Stomach (tissue), 19 donors: ENCODE measurements at places on chromosomes 11 and 22. TPM values are rescaled to one million over a fixed set of nuclear protein-coding genes. Genes with fewer than 3 reads are reported as not detected.

Gene TMEM191C
- 3.6 TPM for total RNA-seq

Gene CDC42EP1
- 28.6 TPM for total RNA-seq

Gene CCDC73
- 0.37 TPM for total RNA-seq

Gene OR2AT4
- total RNA-seq, result not detected

Gene AGBL2
- total RNA-seq, result 0.92 TPM

Gene PRR5L
- total RNA-seq, result 274 TPM

Gene TREH
- total RNA-seq, result 0.45 TPM

Gene RAB3IL1
- not detected for total RNA-seq

DNA sequence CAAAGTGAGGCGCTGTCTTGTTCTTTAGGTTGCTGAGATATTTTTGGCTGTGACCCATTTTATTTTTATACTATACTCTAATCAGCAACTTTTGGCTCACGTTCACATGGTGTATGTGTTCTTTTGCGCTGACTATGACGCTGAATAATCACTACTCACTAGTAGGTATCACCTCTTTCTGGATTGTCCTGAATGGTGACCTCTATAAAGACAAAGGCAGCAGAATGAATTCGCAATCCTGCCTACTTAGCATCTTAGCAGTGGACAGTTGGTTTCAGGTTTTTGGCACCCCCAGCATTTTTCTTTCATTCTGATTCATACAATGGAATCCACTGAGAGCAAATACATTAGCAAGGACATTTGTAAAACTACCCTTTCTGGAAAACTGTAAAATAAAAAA is 351.3 kb downstream of the JRKL start:
- no peaks in the 10 kb centered on the region for H3K36me3 ChIP-seq
- H3K4me3 ChIP-seq, result no peak overlapping the region
- H3K27me3 ChIP-seq, result no peaks in the 10 kb centered on the region
- H3K27ac ChIP-seq, result no peak overlapping the region
- H3K4me1 ChIP-seq, result no peaks in the 10 kb centered on the region

- no peaks in the 10 kb centered on the region for H3K27me3 ChIP-seq
- no peak for DNase-seq
- no peak overlapping the region for H3K4me3 ChIP-seq
- H3K27ac ChIP-seq, result no peak overlapping the region
These were observed 22.6 kb downstream of the CABIN1 start for GRCh38 chr22:24033731-24034130.

GRCh38 chr11:134126217-134126822 is 57.4 kb downstream of the JAM3 start:
- no peak overlapping the region for H3K4me3 ChIP-seq
- DNase-seq, result peak; percentile 35
- peaks cover 14% of the 10 kb centered on the region for H3K4me1 ChIP-seq
- peaks cover 12% of the 10 kb centered on the region for H3K27me3 ChIP-seq
- H3K36me3 ChIP-seq, result no peaks in the 10 kb centered on the region

DNA sequence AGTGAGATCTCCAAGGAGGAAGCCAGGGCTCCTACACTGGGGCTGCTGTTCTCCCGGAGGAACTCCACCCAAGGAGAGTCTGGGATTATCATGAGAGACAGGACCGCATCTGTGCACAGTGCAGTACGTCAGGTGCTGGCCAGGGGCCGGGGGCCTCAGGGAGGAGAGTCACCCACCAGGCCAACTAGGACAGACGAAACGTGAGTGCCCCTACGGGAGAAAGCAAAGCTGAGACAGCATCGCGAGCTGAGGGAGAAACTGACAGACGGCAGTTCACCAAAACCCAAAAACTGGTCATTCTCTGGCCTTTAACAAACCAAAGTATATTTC is 273.4 kb downstream of the BRD1 start:
- no peaks in the 10 kb centered on the region for H3K36me3 ChIP-seq
- no peaks in the 10 kb centered on the region for H3K27me3 ChIP-seq
- no peak overlapping the region for H3K4me3 ChIP-seq
- no peak overlapping the region for H3K27ac ChIP-seq

DNA sequence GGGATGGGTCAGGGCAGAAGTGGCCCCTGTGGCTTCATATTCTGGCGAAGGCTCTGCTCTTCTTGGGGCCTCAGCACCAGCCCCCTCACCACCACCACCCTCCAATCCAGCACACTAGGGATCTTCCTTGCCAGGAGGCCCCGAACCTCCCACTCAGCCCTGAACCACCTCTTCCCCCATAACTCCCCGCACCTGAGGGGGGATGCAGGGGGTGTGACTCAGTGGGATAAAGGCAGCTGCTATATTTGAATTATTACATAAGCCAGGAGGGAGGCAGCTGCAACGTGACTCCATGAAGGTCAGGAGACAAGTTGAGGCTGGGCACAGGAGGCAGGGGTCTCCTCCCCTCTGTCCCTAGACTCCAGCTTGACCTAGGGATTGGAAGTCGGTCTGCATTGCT is 5.6 kb upstream of the PDE2A start:
- H3K4me1 ChIP-seq, result peaks cover 3% of the 10 kb centered on the region
- no peaks in the 10 kb centered on the region for H3K36me3 ChIP-seq
- no peak for DNase-seq
- H3K4me3 ChIP-seq, result no peak overlapping the region

- peaks cover 39% of the 10 kb centered on the region for H3K36me3 ChIP-seq
- no peak for DNase-seq
- H3K27me3 ChIP-seq, result no peaks in the 10 kb centered on the region
- H3K27ac ChIP-seq, result no peak overlapping the region
- H3K4me3 ChIP-seq, result no peak overlapping the region
- H3K4me1 ChIP-seq, result no peaks in the 10 kb centered on the region
These were observed 143.6 kb downstream of the WNT11 start for GRCh38 chr11:76062733-76063132.

DNA sequence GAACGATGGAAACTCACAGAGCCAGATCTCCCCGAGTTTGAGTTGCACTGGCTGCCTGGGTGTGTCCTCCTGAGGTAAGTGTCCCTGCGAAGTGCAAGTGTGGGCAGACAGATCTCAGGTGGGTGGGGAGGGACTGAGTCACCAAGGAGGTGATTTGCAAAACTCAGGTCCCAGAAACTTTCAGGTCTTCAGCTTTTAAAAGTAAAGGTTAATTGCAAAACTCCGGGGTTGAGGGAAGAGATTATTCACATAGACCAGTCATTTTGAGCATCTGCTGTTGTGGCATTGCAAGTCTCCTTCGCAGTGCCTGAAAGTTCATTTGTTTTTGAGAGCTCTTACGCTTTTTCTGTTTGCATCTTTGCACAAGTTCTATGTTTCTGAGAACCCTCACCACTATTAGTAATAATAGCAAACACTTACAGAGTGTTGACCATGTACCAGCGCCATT is 7.1 kb downstream of the CD44 start:
- no peaks in the 10 kb centered on the region for H3K36me3 ChIP-seq
- no peaks in the 10 kb centered on the region for H3K27me3 ChIP-seq
- peak overlapping the region; percentile 0 for H3K4me3 ChIP-seq

- peak; percentile 64 for DNase-seq
- H3K27ac ChIP-seq, result peak overlapping the region; percentile 46
- H3K4me1 ChIP-seq, result peaks cover 7% of the 10 kb centered on the region
- no peaks in the 10 kb centered on the region for H3K36me3 ChIP-seq
- H3K27me3 ChIP-seq, result no peaks in the 10 kb centered on the region
- no peak overlapping the region for H3K4me3 ChIP-seq
These were observed 65.8 kb downstream of the APIP start for GRCh38 chr11:34850334-34850733.

- H3K27me3 ChIP-seq, result no peaks in the 10 kb centered on the region
- DNase-seq, result no peak
- H3K27ac ChIP-seq, result no peak overlapping the region
- H3K36me3 ChIP-seq, result peaks cover 93% of the 10 kb centered on the region
- H3K4me3 ChIP-seq, result no peak overlapping the region
These were observed 7.9 kb upstream of the TPP1 start for GRCh38 chr11:6626971-6627761.

DNA sequence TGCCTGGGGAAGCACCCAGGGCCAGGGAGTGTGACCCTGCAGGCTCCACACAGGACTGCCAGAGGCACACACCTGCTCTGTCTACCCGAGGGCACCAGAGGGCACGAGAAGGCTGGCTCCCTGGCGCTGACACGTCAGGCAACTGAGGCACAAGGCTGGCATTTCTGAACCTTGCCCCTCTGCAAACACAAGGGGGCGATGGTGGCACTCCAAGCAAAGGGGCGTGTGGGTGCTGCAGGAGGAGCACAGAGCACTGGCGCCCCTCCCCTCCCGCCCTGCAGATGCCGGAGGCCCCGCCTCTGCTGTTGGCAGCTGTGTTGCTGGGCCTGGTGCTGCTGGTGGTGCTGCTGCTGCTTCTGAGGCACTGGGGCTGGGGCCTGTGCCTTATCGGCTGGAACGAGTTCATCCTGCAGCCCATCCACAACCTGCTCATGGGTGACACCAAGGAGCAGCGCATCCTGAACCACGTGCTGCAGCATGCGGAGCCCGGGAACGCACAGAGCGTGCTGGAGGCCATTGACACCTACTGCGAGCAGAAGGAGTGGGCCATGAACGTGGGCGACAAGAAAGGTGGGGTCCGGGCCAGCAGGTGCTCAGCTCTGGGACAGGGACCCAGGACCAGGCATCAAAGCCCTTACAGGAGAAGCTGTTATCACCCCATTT is 20.8 kb upstream of the TXNRD2 start:
- peak overlapping the region; percentile 88 for H3K27ac ChIP-seq
- peaks cover 77% of the 10 kb centered on the region for H3K4me1 ChIP-seq
- no peaks in the 10 kb centered on the region for H3K27me3 ChIP-seq

- H3K36me3 ChIP-seq, result no peaks in the 10 kb centered on the region
- no peak for DNase-seq
- H3K27ac ChIP-seq, result no peak overlapping the region
- H3K27me3 ChIP-seq, result no peaks in the 10 kb centered on the region
- peaks cover 26% of the 10 kb centered on the region for H3K4me1 ChIP-seq
- H3K4me3 ChIP-seq, result no peak overlapping the region
These were observed 90.6 kb downstream of the CCDC83 start for GRCh38 chr11:85945788-85946187.

DNA sequence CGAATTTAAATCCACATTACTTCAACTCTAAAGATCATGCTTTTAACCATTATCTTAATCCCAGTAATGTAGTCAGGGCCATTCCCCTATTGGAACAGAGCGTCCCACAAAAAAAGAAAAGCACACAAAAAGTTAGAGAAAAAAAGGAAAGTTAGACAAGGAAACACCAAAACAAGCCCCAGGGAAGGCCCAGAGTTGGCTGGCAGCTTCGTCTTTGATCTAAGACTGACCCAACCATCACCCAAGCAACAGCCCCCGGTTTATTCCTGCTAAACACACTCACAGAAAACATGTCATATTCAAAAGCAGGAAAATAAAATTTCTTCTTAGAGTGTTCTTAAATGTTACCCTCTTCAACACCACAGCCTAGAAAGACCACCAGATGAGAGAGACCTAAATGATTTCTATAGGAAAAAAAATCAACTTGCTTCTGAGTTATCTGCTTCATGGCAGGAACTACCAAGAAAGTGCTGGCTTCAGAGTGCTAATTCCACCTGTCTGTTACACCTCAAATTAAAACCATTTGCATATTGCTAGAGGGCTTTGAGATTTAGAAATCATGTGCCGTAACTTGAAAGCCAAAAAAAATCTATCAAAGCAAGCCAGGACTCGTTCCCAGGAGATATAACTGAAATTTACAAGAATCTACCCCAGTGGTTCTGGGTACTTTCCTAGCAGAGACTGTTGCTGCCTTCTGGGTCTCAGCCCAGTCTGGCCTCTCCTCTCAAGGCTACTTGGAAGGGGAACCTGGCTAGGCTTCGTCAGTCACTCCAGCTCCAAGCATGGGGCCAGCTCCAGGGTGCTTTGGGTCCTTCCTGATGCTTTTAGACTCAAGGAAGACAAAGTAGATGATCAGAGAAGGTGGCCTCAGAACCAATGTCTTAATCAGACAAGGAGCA is 31.2 kb downstream of the POU2AF3 start:
- no peaks in the 10 kb centered on the region for H3K27me3 ChIP-seq
- peak overlapping the region; percentile 74 for H3K27ac ChIP-seq
- no peak for DNase-seq
- H3K36me3 ChIP-seq, result no peaks in the 10 kb centered on the region

DNA sequence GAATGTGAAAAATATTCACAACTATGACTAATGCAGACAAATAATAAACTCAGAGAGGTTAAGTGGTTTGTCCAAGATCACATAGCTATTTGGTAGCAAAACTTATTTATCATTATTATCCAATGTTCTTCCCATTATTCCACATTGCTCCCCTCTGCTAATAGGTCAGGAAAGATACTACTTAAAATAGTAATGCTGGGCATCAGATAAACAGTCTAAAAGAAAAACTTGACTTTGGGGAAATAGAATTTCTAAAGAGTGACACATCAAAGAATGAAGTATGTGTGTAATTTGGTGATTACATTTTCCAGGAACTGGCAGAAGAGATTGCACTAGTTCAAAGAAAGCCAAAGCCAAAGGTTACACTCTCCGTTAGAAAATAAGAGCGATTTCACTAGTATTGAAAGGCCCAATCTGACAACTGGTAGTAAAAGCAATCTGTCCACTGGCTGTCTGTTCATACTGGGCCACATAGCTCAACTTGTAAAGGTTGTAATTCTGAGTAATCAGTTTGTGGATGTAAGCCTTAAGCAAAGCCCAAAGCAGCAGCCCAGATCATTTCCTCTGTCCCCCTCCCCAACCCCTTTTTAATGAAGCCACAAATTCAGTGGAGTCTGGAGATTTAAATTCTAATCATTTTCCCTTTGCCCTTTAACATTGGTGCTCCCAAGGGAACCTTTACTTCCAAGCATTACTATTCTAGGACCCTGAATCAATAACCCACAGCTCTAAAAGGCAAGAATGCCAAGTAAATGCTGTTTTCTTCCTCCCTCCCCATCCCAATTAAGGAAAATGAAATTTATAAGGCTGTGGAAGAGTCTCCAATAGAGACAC is 283.5 kb downstream of the TTC28 start:
- no peak overlapping the region for H3K27ac ChIP-seq
- no peak overlapping the region for H3K4me3 ChIP-seq
- no peak for DNase-seq
- no peaks in the 10 kb centered on the region for H3K36me3 ChIP-seq
- no peaks in the 10 kb centered on the region for H3K27me3 ChIP-seq
- H3K4me1 ChIP-seq, result peaks cover 30% of the 10 kb centered on the region

DNA sequence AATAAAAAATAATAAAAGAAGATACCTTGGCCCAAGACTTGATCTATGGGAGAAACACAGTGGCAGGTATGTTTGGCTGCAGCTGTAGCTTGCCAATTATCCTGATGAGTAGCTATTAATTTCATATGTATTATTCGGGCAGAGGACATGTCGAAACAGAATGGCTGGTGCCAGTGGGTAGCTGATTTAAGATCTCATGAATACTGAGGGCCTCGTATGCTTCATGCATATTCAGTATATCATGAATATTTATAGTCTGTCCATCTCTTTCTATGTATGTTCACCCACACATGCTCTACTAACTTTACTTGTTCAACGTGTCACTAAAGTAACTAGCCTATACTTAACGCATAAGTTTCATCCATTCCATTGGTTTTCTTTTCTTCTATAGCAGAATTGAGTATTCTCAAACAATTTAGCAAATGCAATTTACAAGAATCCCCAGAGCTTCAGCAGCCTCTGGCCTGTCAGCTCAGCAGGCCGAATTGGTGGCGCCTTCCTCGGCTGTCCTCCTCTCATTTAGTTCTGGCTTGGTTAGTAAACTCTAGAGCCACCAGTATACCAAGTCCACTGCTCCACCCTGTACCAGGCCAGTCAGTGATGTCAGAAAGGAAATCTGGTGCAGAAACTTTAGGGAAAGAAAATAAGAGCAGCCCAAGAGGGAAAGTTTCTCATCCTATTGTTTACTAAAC is 17.9 kb downstream of the ART5 start:
- H3K27me3 ChIP-seq, result no peaks in the 10 kb centered on the region
- no peaks in the 10 kb centered on the region for H3K4me1 ChIP-seq
- no peak for DNase-seq
- no peak overlapping the region for H3K27ac ChIP-seq
- H3K36me3 ChIP-seq, result no peaks in the 10 kb centered on the region
- H3K4me3 ChIP-seq, result no peak overlapping the region

GRCh38 chr22:19959043-19959586 is 17.5 kb upstream of the TXNRD2 start:
- H3K36me3 ChIP-seq, result peaks cover 10% of the 10 kb centered on the region
- no peaks in the 10 kb centered on the region for H3K27me3 ChIP-seq
- H3K27ac ChIP-seq, result peak overlapping the region; percentile 56
- peaks cover 61% of the 10 kb centered on the region for H3K4me1 ChIP-seq
- peak; percentile 81 for DNase-seq
- H3K4me3 ChIP-seq, result peak overlapping the region; percentile 40
